IPS DF 19.7 (cell line): ENCODE measurements at places on chromosomes 3 and 15.

DNA sequence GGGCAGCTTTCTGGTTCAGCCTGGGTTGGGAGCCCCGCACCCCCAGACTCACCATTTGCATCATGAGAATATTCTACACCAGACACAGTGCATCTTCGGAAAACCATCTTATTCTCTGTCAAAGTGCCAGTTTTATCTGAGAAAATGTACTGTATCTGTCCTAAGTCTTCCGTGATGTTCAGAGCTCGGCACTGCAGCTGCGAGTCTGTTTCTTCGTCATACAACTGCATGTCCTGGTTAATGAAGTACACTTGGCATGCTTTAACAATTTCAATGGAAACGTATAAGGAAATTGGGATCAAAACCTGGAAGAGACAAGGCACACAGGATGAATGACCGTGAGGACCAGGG is 141.5 kb downstream of the ATP10A start:
- DNase-seq, result no peak

GRCh38 chr15:85584872-85585271 is 204.5 kb downstream of the AKAP13 start:
- DNase-seq, result no peak

DNA sequence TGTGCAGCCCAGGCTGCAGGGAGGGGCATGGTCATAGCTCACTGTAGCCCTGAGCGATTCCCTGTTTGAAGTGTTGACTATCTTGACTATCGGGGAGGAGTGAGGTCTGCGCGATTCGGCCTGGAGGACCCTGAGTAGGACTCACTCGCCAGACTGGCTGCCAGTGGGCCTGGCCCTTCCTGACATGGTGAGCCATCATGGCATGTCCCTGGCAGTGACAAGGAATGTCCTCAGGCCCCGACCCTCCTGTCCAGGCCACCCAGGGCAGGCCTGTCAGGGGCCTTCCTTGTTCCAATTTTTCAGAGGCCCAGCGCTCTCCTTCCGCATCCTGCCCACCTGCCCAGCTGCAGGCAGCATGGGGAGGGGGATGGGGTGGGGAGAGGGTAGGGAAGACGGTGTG is 5.2 kb upstream of the OCA2 start:
- no peak for DNase-seq

DNA sequence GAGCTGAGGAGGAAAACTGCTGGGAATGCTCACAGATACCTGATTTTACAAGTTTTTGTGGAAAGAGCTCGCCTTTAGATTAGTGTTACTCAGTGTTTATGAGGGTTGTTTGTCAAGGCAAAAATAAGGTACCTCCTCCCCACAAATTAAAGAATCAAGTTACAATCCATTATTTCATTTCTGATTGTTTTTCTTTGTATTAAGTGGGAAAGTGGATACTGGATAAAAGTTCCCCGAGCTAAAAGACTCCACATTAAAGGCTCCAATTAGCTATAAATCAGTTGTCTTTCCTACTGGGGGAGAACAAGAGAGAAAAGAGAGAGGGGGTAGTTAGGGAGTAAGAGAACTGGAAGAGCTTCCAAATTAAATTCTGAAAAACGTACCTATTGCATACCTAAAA is 1.9 kb downstream of the ALDH1A2 start:
- no peak for DNase-seq

DNA sequence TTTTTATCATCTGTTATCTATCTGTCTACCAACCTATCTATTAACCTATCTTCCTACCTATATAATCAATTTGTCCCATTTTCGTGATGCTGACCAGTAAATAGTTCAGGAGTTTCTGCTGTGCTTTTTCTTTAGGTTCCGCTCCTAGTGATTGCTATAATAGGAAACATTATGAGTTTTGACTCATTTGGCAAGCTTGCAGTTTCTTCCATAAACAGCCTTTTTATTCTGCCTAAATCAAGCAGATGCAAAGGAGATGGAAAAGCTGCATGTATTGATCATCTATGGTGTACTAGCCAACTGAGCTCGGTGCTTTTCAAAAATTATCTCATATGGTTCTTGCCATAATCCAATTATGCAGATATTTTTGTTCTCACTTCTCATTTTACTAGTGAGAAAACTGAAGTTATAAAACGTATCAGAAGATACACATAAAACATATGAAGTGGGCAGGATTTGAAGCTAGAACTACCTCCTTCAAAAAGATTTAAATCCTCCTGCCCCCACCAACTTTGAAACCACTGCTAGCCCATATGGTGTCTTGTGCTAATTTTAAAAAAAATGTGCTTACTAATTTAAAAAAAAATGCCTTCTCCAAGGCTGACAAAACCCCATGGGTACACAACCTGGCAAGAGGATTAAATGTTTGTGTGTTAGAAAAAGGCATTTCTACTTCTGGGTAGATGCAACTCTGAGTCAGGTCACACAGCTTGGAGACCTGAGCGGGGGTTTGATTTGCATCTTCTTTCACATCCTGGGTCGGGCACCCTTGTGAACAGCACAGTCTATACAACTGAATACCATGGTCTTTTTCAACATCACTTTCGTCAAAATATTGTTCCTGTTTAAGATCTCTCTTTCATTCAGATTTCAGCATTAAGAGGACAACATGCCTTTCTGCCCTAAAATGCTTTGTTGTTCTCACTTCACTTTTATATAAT is 267.0 kb downstream of the CHL1 start:
- no peak for DNase-seq

GRCh38 chr3:100103558-100104441 is 10.5 kb downstream of the FILIP1L start:
- no peak for DNase-seq

DNA sequence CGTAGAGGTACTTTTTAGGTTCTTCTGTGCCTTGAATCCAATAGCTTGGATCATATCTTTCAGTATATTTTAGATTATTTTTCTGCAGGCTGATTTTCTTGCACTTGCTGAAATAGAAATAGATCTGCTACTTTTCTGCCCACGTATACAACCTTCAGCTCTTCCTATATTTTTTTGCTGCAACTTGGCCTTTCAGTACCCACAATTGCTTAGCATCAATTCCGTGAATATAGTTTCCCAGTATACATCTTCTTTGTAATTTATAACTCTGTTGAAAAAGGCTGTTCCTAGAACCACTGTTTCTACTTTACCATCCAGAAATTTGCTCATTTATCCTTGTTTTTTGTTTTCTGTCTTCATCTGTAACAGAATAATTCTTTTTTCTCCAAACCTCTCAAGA is 36.2 kb downstream of the GTF2E1 start:
- DNase-seq, result no peak

- DNase-seq, result no peak
Observed at GRCh38 chr3:120839120-120839519, 68.9 kb upstream of the STXBP5L start.

DNA sequence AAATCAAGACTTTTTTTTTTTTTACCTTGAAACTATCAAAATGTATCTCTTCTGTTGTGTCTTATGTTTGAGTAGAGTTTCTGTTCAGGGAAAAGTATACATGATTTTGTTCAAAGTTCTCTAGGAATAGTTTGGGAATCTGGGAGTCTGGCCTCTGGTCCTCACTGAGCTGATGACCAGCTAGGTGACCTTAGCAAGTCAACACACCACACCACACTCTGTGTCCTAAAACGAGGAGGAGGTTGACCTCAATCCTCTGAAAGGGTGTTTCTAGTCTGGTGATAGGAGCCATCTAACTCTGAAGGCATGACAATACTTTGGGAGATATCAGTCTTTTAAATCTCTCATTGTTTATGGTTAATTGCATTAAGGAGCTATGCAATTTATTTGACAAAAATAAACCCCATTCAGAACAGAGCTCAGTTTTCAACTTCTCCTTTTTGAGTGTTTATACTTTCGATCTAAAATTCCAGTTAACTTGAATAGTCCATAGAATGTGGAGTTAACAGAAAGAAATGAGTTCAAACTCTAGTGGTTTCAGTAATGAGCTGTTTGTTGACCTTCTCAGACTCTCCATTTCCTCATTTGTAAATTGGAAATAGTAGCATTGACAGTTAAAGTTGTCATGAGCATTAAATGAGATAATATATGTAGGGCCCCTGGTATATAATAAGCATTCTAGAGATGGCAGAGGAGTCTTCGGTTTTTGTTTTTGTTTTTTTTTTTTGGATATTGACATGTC is 112.2 kb upstream of the LRRN1 start:
- DNase-seq, result no peak

GRCh38 chr3:24012589-24013269 is 67.6 kb downstream of the NR1D2 start:
- DNase-seq, result no peak
